ENCODE measurements at places on chromosomes 2 and 18.

GRCh38 chr2:207558079-207558491 is 28.3 kb downstream of the CREB1 start:
- DNase-seq = no peak

DNA sequence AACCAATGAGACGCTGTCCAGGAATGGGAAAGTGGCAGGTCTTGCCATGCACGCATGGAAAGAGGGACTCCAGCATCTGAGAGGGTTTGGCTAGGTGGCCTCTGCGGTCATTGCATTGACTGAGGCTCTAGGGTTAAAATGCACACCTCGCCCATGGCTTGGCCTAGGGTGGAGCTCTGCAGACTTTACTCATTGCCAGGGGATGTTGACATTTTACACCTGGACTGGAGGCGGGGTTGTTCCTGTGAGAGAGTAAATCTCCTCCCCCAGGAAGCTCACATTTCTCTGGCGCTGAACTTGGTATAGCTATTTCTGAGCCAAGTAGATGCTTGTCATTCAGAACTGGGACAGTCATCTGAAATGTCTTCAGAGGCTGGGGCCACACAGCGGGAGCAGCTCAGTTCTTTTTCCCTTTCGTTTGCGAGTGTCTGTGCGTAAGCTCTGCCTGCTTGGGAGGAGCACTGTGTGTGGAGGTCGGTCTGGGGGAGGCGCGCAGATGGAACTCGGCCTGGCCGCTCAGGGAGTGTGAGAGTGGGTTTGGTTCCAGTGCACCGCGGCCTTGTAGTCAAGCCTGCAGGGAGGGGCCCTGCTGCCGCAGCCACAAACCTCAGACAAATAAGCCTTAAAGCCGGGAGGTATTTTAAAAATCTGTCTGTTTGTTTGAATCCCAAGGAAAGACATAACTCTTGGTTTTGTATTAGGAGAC is 76.5 kb downstream of the LPIN1 start:
- no peak for DNase-seq

- DNase-seq = no peak
Measured at GRCh38 chr2:207725873-207726578, 14.6 kb downstream of the CCNYL1 start.

- DNase-seq = no peak
Measured at GRCh38 chr2:188824125-188824524, 150.0 kb upstream of the COL3A1 start.

DNA sequence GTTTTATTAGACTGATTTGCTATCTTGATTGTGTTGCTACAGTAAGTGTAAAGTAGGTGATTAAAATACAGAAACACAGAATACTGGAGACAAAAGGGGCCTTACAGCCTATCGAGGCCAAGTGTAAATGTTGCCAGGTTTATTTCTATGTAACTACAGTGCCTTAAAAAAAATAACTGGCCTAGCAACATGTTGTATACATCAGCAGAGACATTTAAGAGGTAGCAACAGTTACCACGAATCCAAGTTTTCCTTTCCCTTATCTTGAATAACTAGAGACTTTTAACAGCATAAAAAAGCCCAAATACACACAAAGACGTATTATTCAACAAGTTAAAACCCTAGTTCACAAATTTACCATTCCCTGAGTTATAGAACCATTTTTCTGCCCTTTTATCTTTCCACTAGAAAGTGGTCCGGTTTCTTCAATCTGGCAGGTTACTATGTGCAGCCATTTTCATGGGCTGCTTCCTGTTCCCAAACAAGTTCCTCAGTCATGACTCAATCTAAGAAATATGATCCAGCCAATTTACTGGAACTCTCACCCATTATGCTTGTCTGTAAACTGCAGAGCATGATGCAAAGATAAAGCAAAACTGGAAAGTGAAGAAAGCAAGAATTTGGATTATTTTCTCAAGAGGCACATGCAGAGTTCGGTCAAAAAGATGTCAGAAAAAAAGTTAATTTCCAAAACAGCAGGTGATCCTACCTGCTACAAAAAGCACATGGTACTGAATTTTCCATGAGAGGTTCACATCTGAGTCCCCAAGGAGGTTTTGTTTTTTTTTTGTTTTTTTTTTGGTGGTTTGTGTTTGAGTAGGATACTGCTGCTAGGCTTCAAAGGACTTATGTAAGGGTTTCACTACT is 22.2 kb downstream of the NFE2L2 start:
- DNase-seq = no peak

DNA sequence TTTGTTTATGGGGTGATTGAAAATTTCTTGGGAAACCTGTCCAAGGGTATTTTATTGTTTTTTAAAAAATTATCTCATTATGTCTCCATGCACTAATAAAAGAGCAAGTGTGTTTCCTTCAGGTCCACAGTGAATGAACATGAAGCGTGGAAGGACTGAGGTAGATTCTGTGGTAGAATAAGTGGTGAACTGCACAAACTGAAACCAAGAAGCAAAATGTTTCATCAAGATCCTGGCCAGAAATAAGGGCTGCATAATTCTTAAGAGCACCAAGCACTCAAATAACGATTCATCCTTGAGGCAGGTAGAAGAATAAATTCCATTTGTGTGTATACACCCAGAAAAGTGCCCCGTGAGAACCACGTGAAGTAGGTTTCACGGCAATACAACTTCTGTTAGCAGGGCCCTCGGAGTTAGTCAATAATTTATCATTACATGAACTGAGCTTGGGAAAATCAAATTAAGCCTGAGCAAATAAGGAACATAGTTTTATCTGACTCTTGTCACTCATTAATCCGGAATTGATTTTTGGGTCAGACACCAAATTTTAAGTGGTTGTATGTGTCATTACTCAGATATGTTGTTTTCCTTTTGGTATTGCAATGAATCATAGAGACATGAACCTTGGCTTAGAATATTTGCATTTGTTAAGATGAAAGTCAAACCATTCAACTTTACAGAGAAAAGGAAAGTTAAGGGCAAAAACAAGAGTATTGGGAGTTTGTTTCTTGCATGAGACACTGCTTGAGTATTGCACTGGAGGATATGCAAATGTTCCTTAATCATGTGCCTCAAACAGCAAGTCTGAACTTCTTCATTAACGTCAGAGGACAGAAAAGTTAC is 472.6 kb upstream of the NETO1 start:
- DNase-seq = no peak

GRCh38 chr2:136381722-136382633 is 264.0 kb upstream of the CXCR4 start:
- DNase-seq = peak; percentile 17

DNA sequence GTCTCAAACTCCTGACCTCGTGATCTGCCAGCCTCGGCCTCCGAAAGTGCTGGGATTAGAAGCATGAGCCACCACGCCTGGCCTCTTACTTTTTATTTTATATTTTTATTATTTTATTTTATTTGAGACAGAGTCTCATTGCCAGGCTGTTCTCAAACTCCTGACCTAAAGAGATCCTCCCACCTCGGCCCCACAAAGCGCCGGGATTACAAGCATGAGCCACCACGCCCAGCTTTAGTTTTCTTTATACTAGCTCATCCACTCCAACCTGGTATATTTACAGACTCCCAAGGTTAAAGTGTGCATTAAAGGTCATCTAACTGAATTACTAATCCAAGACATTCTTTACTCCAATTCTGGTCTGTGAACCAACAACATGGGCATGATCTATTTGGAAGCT is 26.8 kb downstream of the ATAD2B start:
- no peak for DNase-seq

- DNase-seq = no peak
Measured at GRCh38 chr2:171247741-171248662, 87.3 kb upstream of the TLK1 start.
